Epithelial cell of prostate (primary cell): ENCODE measurements at places on chromosomes 6 and 20.

- DNase-seq, result no peak
Measured at GRCh38 chr6:126107475-126108166, 121.3 kb downstream of the TRMT11 start.

DNA sequence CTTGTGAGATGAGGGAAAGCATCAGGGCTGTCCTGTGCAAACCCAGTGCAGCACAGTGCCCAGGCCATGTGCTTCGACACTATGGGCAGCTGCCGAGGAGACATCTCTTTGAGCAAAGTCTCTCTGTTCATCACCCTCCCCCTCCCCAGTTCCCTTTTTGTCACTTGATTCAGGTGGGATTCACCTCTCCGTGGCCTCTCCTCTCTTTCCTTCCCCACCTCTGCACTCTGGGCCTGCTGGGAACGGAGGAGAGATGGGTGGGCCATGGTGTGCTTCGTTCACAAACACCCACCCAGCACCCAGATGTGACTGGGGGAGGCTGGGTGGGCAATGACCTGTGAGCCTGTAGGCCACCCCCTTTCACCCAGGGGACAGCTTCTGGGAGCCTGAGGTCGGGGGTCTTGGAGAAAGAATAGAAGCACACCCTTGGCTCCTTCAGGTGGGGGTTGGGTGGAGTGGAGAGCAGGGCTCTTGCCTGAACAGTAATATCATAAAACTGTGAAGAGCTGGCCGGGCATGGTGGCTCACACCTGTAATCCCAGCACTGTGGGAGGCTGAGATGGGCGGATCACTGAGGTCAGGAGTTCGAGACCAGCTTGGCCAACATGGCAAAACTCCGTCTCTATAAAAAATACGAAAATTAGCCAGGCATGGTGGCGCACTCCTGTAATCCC is 33.5 kb upstream of the DLGAP4 start:
- no peak for DNase-seq

DNA sequence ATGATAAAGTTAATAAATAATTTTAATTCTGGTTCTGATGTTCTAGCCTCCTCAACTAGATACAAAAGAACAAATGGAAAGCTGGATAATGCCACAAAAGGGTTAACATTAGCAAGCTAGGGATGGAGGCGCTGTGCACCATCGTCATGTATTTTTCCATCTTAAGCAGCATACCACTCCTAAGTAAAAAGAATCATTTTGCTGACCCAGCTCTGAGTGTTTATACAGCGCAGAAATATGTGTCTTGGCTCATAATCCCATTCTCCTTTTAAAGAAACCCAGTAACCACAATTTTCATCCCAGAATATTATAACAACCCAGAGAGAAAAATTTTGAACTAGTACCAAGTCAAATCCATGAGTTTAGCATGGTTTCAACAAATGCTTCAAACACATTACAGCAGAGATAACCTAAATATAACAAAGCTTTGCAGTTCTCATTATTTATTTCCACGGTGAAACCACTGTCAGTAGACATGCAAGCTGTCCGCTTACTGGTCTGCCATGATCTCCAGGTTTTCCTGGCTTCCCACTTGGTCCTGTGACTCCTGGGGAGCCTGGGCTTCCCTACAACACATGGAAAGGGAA is 111.1 kb downstream of the COL12A1 start:
- no peak for DNase-seq

GRCh38 chr6:41226752-41227151 is 1.4 kb upstream of the TREML4 start:
- no peak for DNase-seq

DNA sequence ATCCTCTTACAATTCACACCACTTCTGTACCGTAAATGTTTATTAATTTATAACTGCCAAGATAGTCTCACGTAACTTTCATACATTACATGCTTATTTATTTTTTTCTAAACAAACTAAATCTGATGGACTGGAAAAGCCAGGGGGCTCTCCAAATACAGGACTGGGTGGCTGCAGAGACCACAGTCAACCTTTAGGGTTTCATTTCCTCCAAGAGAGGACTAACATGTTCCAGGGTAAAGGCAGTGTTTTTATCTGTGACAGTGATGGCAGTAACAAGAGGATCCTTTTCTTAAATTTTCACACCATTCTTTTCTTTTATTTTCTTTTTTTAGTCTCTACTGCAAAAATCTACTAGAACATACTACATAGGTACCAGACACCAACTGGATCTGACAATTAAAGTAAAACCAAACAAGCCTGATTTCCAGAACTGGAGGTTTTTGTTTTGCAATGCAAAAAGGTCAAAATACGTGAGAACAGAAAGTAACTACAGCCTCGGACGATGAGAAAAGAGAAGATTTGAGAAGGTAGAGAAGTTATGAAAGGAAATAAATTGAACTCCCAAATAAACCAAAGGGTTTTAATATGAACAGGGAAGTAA is 1.2 kb downstream of the LMBRD1 start:
- no peak for DNase-seq

- DNase-seq, result no peak
Measured at GRCh38 chr6:101402622-101403031, 9.1 kb downstream of the GRIK2 start.

DNA sequence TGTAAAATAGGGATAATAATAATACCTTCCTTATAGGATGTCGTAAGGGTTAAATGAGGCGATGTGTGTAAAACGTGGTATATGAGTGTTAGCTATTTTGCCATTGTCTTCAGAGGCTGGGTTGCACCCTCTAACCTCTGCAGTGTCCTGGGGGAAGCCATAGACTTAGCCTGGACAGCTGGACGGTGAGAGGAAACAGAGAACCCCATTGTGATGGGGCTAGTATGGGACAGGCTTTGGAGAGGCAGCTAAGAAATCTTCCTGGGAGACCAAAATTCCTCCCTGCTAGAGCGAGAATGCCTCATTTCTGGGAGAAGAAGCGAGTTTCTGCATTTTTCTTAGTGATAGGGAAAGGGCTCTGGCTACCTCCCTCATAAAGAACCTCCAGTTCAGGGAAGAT is 22.8 kb downstream of the KCNB1 start:
- no peak for DNase-seq

GRCh38 chr6:22513667-22514066 is 55.7 kb upstream of the HDGFL1 start:
- DNase-seq, result no peak

DNA sequence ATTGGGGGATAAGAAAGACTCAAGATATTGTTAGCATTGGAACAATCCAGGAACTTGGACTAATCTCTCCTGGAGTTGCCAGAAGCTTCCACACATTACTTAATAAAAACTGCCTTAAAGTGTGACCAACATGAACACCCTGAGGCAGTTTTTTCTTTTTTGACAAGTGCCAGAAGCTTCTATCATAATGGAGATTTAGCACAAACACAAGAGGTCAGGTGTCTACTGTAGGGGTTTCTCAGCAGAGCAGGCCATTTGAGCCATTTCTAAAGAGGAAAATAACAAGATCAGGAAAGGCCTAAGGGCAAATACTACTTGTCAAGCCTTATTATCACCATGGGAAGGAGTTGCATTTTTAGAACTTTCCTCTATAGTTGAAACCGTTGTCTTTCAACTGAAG is 361.5 kb downstream of the EPM2A start:
- no peak for DNase-seq

DNA sequence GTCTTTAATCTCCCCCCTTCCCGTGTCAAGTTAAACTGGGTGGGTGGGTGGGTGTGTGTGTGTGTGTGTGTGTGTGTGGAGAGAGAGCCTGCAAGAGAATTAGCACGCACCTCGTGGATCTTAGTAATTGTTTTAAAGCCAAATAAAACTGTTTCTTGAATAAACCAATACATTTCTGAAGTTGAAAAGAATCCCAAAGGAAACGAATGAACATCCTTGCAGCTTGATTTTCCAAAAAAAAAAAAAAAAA is 381 bp upstream of the BICRAL start:
- no peak for DNase-seq

GRCh38 chr6:143727035-143727434 is 49.3 kb downstream of the PHACTR2 start:
- no peak for DNase-seq

DNA sequence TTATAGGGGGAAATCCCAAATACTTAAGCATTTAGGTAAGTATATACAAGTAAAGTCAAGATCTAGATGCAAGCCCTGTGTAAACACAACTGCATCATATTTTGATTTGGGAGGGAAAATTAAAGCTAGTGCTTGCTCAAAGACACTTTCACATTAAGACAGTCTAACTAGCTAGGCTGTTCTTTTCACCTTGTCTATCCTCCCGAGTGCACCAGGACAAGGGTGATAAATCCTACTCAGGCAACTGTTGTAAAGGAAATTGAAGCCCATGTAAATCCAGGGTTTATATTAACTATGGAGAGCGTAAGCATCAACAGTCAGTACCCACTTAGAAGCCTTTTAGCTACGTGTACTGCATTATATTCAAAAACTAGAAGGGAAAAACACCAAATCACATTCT is 19.3 kb upstream of the BACH2 start:
- DNase-seq, result no peak

- DNase-seq, result no peak
Measured at GRCh38 chr20:54362283-54362682, 113.1 kb upstream of the DOK5 start.
